ENCODE measurements at places on chromosomes 1 and 21.

GRCh38 chr1:160546942-160547341 is 23.9 kb upstream of the SLAMF6 start:
- DNase-seq: no peak

GRCh38 chr1:168676861-168677260 is 52.1 kb downstream of the DPT start:
- no peak for DNase-seq

DNA sequence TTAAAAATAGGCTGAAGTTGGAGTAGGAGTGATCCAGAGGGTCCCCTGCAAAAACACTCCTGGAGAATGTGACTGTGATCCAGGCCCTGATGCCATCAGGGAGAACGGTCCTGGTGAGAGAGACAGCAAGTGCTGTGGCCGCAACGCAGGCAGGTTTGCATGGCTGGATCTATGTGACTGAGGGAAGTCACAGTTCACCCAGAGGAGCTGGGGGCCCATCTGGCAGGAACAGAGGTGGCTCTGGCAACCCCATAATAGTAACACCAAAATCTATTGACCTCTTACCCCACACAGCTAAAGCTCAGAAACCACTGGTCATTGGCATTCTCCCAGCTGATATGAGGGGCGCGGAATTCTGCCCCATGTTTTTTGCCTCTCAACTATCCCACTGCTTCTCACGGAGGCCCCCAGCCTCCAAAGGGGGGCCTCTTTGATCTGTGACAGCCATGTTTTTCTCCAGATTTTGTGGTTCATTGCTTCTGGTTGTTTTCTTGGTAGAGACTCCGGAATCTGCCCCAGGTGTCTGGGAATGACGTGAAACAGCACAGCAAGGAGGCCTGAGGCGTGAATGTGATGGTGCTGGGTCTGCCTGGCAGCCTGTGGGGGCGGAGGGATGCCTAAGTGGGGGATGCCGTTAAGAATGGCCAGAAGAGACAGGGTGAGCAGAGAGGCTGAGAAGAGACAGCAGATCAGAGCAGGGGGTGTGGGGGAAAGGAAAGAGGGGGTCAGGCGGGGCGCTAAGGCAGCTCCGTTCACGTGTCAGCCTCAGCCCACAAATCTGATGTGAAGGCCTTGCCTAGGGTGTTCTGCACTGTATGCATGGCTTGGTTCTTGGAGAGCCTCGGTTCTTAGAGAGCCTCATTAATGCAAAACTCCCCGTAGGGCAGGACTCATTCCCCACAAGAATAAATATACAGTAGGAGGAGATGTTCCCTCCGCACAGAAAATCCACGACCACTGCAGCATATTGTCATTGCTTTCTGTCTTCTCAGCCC is 23.5 kb downstream of the CASP9 start:
- DNase-seq: no peak

GRCh38 chr1:4768553-4768952 is 114.1 kb downstream of the AJAP1 start:
- DNase-seq: no peak

DNA sequence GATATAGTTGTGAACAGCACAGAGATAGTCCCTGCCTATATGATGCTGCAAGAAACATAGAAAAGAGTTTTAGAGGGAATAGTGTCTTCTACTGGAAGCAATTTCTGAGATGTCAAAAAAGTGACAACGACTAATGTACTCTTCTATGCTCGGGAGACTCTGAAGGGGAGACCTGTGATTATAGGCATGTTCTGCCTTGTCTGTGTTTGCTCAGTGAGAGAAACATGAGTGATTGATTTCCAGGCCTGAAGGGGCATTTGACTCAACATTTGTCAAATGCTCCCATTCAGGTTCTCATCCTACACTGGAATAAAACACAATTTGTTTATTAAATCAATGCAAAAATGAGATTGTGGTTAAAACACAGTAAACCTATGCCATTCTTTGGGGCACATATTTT is 131.8 kb downstream of the CTH start:
- no peak for DNase-seq

GRCh38 chr1:82371844-82372498 is 571.2 kb downstream of the ADGRL2 start:
- no peak for DNase-seq

GRCh38 chr1:90045853-90046563 is 51.1 kb downstream of the ZNF326 start:
- DNase-seq: peak; percentile 35

DNA sequence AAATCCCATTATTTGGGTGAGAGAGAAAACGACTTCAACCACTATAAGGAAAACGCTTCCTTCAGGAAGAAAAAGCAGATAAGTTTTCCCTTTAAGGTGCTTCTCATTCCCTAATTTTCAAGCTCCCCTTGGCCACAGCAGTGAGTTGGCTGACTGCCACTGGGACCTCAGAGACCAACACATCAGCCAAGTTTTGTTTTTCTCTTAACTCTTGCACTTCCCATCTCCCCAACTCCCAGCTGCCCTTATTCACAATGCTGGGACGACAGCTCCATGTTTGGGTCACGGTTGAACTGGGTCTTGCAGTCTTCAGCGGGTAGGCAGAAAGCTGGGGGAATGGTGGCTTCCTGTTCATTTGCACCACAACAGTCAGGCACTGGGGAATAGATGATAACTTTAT is 18.9 kb downstream of the SGIP1 start:
- no peak for DNase-seq

DNA sequence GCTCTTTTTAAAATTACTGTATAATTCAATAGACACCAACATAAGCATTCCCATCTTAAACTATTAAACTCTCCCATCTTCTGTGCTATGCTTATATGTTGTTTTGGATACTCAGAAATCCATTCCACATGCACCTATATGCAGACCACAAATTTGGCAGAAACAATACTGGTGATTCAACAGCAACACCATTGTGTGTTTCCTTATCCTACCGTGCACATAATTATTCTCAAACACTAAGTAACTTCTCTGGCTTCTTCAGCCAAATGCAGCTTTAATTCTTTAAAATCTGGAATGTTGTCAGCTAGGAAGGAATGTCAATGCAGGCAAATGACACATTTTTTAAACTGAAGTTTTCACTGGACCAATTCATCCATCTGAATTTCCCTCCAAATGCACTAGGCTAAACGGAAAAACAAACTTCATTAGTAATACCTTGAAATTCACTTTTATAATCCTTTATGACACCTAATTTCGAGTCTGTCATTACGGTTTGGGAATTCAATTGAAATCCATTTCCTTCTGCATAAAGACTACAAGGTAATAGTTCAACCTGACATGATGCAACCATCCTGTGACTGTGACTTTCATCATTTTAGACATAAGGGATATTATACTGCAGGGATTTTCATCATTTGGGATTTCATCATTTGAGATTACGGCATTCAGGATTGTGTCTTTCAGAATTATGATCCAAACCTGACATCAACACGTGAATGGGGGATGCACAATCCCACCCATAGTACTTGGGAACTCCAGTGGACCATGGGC is 308.5 kb downstream of the LTN1 start:
- no peak for DNase-seq

GRCh38 chr1:41810446-41810845 is 108.3 kb downstream of the HIVEP3 start:
- peak; percentile 71 for DNase-seq

DNA sequence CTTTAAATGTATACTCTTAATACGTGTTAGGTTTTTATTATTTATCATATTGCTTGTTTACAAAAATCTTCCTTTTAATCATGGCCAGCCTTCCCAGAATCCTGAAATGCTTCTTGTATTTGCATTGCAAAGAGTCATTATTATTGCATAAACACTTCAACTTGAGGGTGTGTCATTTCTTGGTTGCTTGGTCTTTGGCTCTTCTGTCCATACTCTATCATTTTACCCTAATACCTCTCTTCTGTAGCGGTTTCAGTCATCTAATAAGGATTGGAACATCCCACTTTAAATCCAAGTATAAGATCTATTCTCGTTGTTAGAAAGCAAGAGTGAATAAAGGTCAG is 200.6 kb upstream of the CACYBP start:
- no peak for DNase-seq

- DNase-seq: no peak
Measured at GRCh38 chr21:14981246-14981645, 83.6 kb downstream of the NRIP1 start.

DNA sequence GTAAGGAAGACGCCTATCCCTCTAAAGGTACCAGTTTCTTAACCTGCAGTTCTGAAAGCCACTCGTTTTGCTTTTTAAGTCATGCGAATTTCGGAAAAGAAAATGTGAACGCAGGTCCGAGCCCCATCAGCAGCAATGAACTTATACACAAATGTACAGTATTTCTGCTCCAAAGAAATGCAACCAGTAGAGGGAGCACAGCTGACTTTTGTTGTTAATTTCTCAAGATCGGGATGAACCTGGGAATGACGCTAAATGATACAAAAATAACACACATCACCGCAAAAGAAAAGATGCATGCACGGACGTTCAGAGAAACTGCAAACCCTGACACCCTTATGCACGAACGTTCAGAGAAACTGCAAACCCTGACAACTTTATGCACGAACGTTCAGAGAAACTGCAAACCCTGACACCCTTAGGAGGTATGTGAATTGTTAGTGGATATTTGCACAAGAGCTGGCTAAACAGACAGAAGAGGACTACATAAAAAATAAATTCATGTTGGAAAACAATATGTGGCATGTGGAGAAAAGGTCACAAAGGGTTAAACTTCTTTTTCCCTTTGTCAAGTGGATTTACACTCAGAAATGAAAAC is 3.5 kb upstream of the TIAM1 start:
- DNase-seq: no peak

GRCh38 chr1:70077066-70077465 is 128.3 kb downstream of the LRRC40 start:
- DNase-seq: no peak

- DNase-seq: no peak
Measured at GRCh38 chr21:36914244-36915013, 52.0 kb downstream of the HLCS start.

- DNase-seq: no peak
Measured at GRCh38 chr1:94327001-94327690, 89.8 kb upstream of the ARHGAP29 start.

- DNase-seq: no peak
Measured at GRCh38 chr1:179935909-179936496, 18.6 kb upstream of the CEP350 start.

GRCh38 chr1:221712776-221713431 is 29.0 kb downstream of the DUSP10 start:
- DNase-seq: peak; percentile 82

DNA sequence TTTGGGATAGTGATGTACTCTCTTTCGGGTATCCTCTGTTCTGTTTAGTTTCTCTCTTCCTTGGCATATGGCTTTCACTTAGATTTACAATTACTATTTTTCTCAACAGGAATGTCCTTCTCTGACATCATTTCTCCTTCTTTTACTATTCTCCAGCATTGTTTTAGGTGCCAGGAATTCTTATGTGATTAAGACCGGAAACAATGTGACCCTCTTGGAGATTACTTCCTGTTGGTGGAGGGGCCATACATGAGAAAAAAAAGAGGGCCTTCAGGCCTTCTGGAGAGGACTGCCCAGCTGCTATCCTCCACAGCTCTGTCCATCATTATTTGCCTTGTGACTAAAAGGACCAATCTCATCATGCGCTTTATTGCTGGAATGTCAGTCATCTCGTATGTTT is 50.4 kb upstream of the ADAMTS5 start:
- DNase-seq: no peak

DNA sequence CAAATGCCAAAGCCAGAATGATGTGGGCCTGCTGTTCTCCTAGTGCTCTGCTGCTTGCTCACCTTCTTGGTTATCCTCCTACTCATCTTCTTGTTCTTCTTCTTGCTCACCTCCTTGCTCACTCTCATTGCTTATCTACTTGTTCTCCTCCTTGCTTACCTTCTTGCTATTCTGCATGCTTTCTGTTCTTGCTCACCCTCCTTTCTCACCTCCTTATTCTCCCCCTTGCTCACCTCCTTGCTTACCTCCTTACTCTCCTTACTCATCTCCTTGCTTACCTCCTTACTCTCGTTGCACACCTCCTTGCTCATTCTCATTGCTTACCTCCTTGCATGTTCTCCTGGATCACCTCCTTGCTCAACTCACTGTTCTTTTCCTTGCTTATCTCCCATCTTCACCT is at the start of gene OR14I1:
Gene OR14I1, minus strand, starts transcription at position 53 of the 400 bp plus-strand sequence.
- DNase-seq: no peak

GRCh38 chr1:235852887-235853286 is 13.8 kb downstream of the LYST start:
- no peak for DNase-seq

GRCh38 chr21:37631319-37632117 is 264.9 kb downstream of the DYRK1A start:
- DNase-seq: no peak

DNA sequence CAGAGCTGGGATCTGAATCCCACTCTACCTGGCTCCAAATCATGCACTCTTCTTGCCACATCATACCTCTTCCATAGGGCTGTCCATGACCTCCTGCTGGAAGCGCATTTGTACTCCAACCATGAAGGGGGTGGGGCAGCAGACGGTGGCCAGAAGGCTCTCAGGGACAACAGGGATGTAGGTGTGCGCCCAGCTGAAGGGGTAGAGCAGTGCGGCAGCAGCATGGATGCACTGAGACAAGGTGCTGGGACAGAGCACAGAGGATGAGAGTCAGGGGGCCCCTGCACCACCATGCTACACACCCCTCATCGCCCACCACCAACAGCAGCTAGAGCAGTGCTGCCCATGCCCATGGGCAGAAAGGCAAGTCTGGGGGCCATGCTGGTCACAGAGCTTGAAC is 8.4 kb downstream of the DENND2D start:
- no peak for DNase-seq

All from stimulated activated CD8-positive, alpha-beta memory T cell treated with anti-CD3 and anti-CD28 coated beads, Interleukin-4, amount 100 ng/mL, for 48 hours (primary cell).